Activated CD8-positive, alpha-beta memory T cell treated with anti-CD3 and anti-CD28 coated beads, Interleukin-2, amount 50 U/mL, for 48 hours (primary cell): ENCODE measurements at places on chromosomes 5 and 9.

DNA sequence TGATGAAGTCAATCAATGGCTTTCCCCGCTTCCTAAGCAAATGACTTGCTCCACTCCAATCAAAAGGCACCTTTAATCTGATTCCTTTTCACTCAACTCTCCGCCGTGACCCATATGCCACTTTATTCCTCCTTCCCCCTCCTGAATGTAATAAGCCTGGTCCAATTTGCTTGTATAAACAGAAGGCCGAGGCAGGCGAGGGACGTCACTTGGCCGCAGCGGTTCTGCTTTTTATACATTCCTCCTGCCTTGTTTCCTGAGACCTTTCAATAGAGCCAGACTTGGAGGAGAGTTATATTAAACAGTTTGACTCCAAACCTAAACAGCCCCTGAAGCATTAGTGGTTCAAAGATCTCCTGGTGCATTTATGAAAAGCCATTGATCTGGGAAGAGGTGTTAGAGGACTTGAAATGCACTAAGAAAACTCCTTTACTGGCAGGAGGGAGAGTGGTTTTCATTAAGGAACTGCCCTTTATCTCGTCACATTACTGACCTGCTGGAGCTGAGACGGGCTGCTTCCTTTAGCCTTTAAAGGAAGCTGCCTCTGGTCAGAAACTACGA lies 273.4 kb downstream of the SLIT3 start:
- DNase-seq: no peak

DNA sequence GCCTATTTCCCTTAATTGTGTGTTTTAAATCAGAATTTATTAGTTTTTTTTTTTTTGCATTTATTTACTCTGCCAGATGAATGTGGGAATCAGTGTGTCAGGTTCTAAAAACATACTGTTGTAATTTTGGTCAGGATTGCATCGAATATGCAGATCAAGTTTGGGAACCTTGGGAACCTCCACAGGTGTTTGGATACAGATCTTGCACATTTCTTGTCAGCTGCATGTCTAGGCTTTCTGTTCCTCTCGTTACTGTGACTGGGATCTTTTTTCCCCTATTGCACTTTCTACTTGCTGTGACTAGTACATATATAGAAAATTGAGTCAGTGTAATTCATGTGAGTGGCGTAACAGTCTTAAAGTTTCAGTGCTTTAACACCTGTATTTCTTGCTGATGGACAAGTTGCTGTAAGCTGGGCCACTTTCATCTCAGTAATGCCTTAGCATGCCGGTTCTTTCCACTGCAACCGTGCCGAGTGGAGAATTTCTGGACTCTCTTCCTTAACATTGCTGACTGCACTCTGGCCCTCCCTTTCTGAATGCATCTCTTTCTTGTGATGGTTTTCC lies 112.5 kb downstream of the TENT4A start:
- no peak for DNase-seq

- DNase-seq: no peak
Measured at GRCh38 chr5:113705657-113706056, 192.2 kb downstream of the YTHDC2 start.

DNA sequence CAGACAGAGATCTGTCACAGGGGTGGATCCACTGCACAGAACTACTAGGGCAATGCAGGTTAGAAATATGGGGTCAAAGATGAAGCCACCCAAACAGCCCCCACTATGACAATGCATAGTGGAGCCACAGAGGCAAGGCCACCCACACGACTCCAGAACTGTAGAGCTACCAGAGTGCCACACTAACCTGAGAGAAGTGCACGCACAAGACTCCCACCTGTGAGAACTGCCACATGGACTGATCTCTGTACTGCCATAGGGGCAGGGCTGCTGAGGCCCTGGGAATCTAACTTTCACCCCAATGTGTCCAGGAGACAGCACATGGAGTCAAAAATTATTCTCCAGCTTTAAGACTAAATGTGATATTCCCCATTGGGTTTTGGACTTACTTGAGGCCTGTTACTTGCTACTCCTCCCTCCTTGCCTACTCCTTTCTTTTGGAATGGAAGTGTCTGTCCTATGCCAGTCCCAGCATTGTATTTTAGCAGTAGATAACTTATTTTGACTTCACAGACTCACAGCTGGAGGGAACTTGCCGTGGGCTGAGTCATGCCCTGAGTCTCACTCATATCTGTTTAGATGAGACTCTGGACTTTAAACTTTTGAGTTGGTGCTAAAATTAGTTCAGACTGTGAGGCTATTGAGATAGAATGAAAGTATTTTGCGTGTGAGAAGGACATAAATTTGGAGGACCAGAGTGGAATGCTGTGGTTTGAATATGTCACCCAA lies 853.3 kb downstream of the MAT2B start:
- DNase-seq: no peak

GRCh38 chr5:176359658-176360057 lies 1.9 kb downstream of the KIAA1191 start:
- DNase-seq: no peak

DNA sequence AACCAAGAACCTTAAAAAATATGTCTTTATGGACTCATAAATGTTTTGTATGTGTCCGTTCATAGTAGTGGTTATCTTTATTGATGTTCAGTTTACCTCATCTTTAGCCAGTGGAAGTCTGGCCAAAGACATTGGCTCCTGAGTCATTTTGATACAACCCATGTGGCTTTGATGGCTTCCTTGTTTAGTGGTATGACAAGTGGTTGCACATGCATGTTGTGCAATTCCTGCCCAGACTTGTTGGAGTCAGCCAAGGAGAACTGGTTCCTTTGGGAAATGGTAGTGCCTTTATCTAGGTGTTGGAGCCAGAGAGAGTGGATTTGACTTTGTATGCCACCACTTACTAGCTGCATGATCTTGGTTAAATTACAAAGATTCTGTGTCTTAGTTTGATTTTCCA lies 94.3 kb downstream of the RPS23 start:
- no peak for DNase-seq

DNA sequence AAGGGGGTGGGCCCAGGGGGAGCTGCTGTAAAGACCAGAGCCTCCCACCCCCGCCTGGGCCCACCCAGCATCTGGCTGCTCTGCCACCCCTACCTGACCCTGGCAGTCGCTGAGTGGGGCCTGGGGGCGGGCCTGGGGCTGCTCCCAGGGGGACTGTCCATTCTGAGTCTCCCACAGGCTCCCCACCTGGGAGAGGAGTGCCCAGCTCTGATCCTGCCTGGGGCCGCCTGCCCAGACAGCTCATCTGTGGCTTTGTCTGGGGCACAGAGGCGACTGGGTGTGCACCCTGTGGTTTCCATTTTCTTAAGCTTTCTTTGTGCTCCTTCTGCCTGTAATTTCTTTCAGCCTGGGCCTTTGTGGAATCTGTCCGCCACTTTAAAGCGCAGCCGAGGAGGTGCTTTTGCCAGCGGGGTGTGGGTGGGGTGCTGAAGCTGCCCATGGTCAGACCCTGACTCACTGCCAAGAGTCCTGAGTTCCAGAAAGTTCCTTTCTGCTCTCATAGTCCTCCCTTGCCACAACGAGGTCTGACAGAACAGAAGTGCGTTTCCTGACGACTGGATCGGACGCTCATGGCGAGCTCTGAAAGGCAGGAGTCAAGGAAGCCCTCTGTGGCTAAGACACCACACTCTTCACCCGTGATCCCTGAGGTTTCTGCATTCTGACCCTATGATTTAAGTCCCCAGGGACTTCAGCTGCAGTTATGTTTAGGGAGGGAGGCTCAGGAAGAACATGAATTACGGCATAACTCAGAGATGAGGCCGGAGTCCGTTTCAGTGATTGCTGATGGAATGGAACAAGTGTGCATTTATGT lies 225.0 kb downstream of the FANCC start:
- DNase-seq: no peak

DNA sequence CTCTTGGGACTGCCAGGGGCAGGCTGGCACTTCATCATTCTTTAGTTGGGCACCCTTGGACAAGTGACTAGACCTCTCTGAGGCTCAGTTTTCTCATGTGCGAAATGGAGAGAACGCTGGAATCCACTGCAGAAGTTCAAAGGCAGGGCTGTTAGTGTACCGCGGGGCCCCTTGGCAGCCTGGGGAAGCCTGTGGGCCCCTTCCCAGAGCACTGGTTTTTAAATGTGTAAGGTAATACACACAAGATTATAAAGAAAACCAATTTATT lies 209.5 kb upstream of the MVB12B start:
- DNase-seq: no peak

GRCh38 chr5:100791391-100791790 lies 111.7 kb downstream of the ST8SIA4 start:
- DNase-seq: no peak

DNA sequence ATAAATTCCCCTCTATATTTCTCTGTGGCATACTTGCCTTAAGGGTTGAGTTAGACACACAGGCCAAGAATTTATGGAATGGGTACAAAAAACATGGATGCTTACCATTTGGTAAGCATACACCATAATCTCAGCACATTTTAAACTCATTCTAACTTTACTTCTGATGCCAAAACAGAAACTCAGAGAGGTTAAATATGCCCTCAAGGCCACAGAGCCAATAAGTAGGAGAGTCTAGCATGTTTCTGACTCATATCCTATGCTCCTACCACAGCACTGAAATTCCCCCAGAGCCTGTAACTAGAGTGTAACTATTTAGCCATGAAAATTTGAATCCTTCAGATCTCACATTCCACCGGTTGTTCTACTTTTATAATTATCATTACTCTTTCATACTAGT lies 559.7 kb downstream of the ACTL7B start:
- DNase-seq: no peak

DNA sequence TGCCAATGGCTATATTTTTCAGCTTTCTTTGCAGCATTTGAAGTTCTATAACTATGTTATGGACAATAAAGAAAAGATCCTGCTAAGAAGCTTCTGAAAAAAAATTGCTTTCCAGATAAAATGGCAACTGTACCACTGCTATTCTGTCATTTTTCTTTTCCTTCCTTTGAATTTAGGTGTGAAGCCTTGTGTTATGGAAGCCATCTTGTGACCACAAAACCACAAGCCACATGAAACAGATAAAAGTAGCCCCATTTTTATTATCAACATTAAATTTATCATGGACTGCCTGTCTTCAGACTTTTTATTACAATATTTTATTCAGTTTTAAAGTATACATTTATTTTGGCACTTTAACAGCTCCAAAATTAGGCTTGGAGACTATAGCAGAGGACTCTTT lies 289.9 kb upstream of the ACTBL2 start:
- DNase-seq: no peak

DNA sequence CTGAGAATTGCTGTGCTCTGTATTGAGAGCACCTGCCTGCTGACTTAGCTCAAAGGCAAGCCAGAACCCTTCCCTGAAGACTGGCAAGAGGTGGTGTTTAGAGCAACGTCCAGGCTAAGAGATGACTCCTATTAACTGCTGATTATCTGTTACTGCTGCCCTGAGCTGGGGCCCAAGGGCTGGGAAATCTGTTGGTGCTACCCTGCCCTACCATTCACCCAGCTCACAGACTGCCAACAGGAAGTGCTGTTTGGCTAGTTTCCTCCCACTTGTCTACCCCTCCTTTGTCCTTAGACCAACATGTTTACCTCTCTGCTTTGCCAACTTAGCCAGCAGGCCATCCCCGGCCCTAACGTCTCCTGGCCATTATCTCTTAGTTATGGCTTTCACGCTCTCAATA lies 6.9 kb downstream of the RAB24 start:
- DNase-seq: no peak

- no peak for DNase-seq
Measured at GRCh38 chr9:89038382-89039103, 47.3 kb downstream of the S1PR3 start.

DNA sequence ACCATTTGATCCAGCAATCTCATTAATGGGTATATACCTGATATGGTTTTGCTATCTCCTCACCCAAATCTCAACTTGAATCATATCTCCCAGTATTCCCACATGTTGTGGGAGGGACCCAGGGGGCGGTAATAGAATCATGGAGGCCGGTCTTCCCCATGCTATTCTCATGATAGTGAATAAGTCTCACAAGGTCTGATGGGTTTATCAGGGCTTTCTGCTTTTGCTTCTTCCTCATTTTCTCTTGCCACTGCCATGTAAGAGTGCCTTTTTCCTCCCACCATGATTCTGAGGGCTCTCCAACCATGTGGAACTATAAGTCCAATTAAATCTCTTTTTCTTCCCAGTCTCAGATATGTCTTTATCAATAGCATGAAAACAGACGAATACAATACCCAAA lies 74.5 kb upstream of the APC start:
- no peak for DNase-seq

DNA sequence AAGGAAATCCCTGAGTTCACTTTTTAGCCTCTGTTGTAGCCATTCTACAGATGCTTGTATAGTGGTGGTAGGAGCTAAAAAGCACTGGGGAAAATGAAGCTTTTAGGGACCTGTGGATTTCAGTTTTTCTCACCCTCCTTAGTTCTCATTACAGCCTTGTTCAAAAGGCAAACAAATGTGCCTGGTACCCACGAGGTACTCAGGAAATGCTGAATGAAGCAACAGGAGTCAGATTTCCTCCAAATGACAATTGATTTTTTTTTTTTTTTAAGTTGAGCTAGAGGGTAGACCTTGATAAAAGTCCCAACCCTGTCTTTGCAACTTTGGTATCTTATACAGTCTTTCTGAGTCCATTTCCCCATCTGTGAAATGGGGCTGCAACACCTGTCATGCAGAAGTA lies 21.3 kb upstream of the TMOD1 start:
- no peak for DNase-seq

DNA sequence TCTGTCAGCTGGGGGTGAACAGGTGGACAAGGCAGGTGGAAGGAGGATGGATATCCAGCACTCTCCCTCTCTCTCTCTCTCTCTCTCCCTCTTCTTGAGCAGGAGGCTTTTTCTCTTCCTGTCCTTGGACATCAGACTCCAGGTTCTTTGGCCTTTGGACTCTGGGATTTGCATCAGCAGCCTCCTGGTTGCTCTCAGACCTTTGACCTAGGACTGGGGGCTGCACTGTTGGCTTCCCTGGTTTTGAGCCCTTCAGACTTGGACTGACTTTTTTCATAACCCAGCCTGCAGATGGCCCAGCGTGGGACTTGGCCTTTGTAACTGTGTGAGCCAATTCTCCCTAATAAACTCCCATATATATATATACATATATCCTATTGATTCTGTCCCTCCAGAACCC lies 35.0 kb upstream of the SEMA4D start:
- no peak for DNase-seq

GRCh38 chr5:20028506-20028905 lies 40.5 kb upstream of the CDH18 start:
- DNase-seq: no peak
